ENCODE measurements at places on chromosomes 2 and 18.

- no peaks in the 10 kb centered on the region for H3K4me1 ChIP-seq
- no peak for DNase-seq
- H3K36me3 ChIP-seq: no peaks in the 10 kb centered on the region
- H3K4me3 ChIP-seq: no peak overlapping the region
- no peak overlapping the region for H3K27ac ChIP-seq
These were observed 108.3 kb downstream of the RND3 start for GRCh38 chr2:150379166-150379565.

DNA sequence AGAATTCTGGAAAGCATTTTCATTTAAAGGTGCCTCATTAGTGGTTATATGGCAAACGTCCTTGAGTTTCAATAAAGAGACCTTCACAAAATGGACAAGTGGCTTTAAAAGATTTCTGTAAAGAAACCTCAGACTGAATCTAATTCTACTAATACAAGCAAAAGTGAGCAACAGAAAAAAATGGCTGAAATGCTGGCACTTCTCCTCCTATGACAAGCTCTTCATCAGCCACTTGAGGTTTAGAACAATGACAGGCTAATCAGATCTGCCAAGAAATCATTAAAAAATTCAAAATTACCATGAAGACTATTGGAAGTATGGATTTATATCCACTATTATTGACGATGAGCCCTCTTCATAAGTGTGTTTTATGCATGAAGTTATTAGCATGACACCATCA, 71.8 kb downstream of the MYO3B start:
- no peaks in the 10 kb centered on the region for H3K36me3 ChIP-seq
- H3K4me3 ChIP-seq: no peak overlapping the region
- no peak overlapping the region for H3K27ac ChIP-seq
- H3K27me3 ChIP-seq: peaks cover 3% of the 10 kb centered on the region
- DNase-seq: no peak
- no peaks in the 10 kb centered on the region for H3K4me1 ChIP-seq

GRCh38 chr2:240917009-240917683, 11.0 kb downstream of the CROCC2 start:
- peaks cover 27% of the 10 kb centered on the region for H3K27me3 ChIP-seq
- H3K4me3 ChIP-seq: no peak overlapping the region
- H3K4me1 ChIP-seq: no peaks in the 10 kb centered on the region
- no peaks in the 10 kb centered on the region for H3K36me3 ChIP-seq
- DNase-seq: peak; percentile 5
- peak overlapping the region; percentile 46 for H3K27ac ChIP-seq

- DNase-seq: no peak
- H3K4me3 ChIP-seq: no peak overlapping the region
- no peak overlapping the region for H3K27ac ChIP-seq
- peaks cover 7% of the 10 kb centered on the region for H3K36me3 ChIP-seq
- H3K27me3 ChIP-seq: no peaks in the 10 kb centered on the region
- no peaks in the 10 kb centered on the region for H3K4me1 ChIP-seq
These were observed 16.0 kb upstream of the AP1S3 start for GRCh38 chr2:223853425-223853837.

DNA sequence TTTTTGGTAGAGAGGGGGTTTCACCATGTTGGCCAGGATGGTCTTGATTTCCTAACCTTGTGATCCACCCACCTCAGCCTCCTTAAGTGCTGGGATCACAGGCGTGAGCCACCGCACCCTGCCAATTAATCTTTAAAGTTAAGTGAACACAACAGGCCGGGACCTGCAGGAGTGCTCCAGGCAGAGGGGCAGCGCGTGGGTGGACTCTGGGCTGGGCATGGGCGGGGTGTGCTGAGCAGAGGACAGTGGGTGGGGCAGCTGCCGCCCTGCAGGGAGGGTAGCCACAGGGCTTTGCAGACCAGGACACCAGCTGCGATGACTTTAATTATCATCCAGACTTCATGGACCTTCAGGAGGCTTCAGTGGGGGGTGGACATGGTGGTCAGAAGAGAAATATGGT, 8.8 kb upstream of the GPR148 start:
- no peaks in the 10 kb centered on the region for H3K4me1 ChIP-seq
- H3K4me3 ChIP-seq: no peak overlapping the region
- H3K36me3 ChIP-seq: no peaks in the 10 kb centered on the region
- peak; percentile 11 for DNase-seq
- no peaks in the 10 kb centered on the region for H3K27me3 ChIP-seq

- H3K4me1 ChIP-seq: peaks cover 67% of the 10 kb centered on the region
- H3K27me3 ChIP-seq: no peaks in the 10 kb centered on the region
- no peaks in the 10 kb centered on the region for H3K36me3 ChIP-seq
- no peak overlapping the region for H3K4me3 ChIP-seq
- no peak for DNase-seq
These were observed 72.9 kb downstream of the CLHC1 start for GRCh38 chr2:55159037-55159651.

DNA sequence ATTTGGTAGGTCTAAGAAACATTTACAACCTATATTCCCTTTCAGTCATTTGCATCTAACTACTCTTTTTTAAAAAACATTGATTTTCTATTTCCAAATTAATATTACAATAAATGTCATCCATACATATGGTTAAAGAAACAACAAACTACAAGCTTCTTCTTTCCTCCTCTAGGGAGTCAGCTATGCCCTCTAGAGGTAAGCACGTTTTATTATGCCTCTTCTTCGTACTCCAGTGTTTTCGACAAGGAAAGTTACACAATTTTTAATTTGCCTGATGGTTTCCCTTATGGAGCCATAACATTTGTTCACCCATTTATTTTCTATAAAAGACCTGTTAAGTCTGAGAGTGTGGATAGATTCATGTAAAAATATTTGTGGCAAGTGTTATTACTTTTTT, 183.4 kb upstream of the CDH7 start:
- no peaks in the 10 kb centered on the region for H3K4me1 ChIP-seq
- H3K27me3 ChIP-seq: no peaks in the 10 kb centered on the region
- no peak overlapping the region for H3K4me3 ChIP-seq
- H3K27ac ChIP-seq: no peak overlapping the region

DNA sequence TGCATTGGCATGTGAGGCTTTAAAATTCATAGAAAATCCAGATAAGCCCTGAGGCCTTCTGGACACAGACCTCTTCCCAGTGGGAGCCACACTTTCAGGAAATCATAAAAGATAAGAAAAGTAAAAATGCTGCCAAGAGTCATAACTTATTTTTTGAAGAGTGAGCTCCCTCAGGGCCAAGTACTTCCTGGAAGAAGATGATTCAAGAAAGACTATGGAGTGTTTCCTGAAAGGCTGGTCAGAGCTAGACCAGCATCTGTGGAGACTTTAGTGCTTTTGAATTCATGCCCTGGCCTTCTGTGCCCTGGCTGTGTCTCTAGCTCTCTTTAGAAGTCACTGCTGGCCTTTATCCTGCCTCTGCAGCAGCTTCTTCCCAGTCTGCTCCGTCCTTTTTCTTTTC, 6.4 kb upstream of the XDH start:
- H3K4me3 ChIP-seq: no peak overlapping the region
- H3K36me3 ChIP-seq: no peaks in the 10 kb centered on the region
- no peak overlapping the region for H3K27ac ChIP-seq
- DNase-seq: no peak

DNA sequence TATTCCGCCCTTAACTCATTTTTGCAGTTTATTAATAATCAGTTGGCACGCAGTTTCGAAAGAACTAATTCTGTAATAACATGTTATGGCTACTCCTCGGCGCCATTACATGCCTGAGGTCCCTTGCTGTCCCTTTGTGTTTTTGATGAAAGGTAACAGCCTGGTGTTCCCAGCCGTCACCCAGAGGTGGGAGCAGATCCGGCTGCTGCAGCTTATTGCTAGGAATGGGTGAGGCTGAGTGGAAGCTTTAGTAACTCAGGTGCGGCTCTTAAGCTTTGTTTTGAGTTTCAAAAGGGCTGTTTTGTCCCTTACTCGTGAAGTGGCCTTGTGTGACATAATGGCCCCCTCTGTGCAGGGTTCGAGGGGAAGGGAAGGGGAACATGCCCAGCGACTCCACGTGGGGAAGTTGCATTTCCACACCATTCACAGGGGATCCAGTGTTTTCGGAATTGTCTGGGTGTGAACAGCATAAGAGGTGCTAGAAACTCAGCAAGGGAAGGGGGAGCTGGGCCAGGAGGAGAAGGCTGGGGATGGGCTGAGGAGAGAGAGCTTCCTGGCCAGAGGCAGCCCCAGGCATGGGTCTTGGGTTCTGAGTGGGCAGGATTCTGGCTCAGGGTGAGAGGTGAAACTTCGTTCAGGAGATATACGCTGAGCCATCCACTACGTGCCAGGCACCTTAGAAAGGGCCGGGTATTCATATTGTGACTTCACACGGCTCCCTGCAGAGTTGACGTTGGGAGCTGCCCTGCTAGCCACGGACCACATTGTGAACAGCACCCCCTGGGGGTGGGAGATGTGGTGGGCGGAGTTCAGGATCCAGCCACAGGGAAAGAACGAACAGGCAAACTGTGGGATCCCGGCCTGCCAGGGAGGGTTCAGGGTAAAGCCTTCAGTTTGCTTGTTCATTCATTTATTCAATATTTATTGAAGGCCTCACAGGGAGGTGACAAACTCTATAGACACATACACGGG, 84.4 kb downstream of the TGOLN2 start:
- H3K27ac ChIP-seq: no peak overlapping the region
- no peaks in the 10 kb centered on the region for H3K27me3 ChIP-seq
- no peaks in the 10 kb centered on the region for H3K36me3 ChIP-seq
- H3K4me3 ChIP-seq: no peak overlapping the region

GRCh38 chr2:101296371-101296770, 12.1 kb downstream of the RNF149 start:
- H3K4me3 ChIP-seq: no peak overlapping the region
- DNase-seq: no peak
- no peaks in the 10 kb centered on the region for H3K27me3 ChIP-seq
- peaks cover 25% of the 10 kb centered on the region for H3K36me3 ChIP-seq

DNA sequence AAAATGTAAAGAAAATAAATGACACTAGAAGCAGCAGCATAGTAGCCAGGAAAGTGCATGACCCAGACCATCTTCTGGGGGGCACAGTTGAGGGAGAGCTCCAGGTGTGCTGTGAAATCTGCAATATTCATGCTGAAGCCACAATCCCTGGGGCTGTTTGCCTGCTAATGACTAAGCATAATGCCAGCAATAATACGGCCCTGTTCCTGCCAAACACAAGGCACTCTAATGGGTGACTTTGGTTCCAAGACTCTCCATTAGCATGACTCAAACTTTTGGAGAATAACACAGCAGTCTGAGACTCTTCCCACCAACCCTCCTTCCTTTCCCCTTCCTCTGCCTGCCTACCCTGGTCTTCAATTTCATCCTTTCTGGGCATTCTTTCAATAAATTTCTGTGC, 77.9 kb upstream of the DOCK10 start:
- H3K36me3 ChIP-seq: no peaks in the 10 kb centered on the region
- no peak for DNase-seq
- no peak overlapping the region for H3K4me3 ChIP-seq

GRCh38 chr2:161039071-161039470, 121.2 kb upstream of the TANK start:
- no peaks in the 10 kb centered on the region for H3K27me3 ChIP-seq
- H3K27ac ChIP-seq: no peak overlapping the region
- no peak for DNase-seq
- H3K36me3 ChIP-seq: no peaks in the 10 kb centered on the region
- no peaks in the 10 kb centered on the region for H3K4me1 ChIP-seq

GRCh38 chr18:48573632-48574283, 34.9 kb downstream of the CTIF start:
- no peaks in the 10 kb centered on the region for H3K4me1 ChIP-seq
- DNase-seq: no peak
- H3K4me3 ChIP-seq: no peak overlapping the region
- no peak overlapping the region for H3K27ac ChIP-seq

- H3K27me3 ChIP-seq: peaks cover 69% of the 10 kb centered on the region
- no peak overlapping the region for H3K27ac ChIP-seq
- peaks cover 6% of the 10 kb centered on the region for H3K4me1 ChIP-seq
- peak overlapping the region; percentile 25 for H3K4me3 ChIP-seq
- no peak for DNase-seq
These were observed 1.8 kb downstream of the CCDC85A start for GRCh38 chr2:56185582-56186046.

- peak overlapping the region; percentile 79 for H3K27ac ChIP-seq
- H3K4me3 ChIP-seq: no peak overlapping the region
- no peaks in the 10 kb centered on the region for H3K36me3 ChIP-seq
- peak; percentile 26 for DNase-seq
- H3K4me1 ChIP-seq: no peaks in the 10 kb centered on the region
- no peaks in the 10 kb centered on the region for H3K27me3 ChIP-seq
These were observed 97.9 kb upstream of the KLHL29 start for GRCh38 chr2:23286758-23287704.

DNA sequence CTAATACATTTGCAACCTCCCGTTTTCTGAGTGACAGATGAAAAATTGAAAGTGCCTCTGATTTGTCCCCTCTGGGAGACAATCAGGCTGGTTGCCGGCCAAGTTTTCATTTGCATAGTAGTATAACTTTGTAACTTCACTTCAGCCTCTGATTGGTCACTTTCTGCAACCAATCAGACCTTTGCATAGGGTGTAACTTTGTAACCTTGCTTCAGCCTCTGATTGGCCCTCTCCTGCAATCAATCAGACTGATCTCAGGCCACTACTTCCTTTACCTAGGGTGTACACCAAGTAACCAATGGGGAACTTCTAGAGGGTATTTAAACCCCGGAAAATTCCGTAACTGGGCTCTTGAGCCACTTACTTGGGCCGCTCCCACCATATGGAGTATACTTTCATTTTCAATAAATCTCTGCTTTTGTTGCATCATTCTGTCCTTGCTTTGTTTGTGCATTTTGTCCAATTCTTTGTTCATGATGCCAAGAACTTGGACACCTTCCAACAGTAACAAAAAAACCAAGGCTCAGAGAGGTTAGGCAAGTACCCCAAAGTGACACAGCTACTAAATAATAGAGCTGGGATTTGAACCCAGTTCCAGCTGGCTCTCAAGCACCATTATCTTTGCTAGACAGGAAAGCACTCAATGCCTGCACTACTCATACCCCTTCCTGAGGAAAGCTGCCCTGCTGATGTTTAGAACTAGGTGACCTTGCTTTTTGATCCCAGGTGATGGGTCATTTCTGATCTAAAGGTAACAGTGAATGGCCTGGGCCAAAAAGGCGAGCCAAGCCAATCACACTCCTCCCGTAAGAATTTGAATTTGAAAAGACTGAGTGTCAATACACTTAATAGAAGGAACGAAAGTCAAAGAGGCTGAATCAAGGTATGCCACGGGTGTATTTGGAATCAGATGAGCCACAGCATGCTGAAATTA, 10.9 kb upstream of the MYOM1 start:
- peak; percentile 52 for DNase-seq
- H3K36me3 ChIP-seq: no peaks in the 10 kb centered on the region
- no peak overlapping the region for H3K27ac ChIP-seq
- H3K4me3 ChIP-seq: no peak overlapping the region
- no peaks in the 10 kb centered on the region for H3K27me3 ChIP-seq
- no peaks in the 10 kb centered on the region for H3K4me1 ChIP-seq

DNA sequence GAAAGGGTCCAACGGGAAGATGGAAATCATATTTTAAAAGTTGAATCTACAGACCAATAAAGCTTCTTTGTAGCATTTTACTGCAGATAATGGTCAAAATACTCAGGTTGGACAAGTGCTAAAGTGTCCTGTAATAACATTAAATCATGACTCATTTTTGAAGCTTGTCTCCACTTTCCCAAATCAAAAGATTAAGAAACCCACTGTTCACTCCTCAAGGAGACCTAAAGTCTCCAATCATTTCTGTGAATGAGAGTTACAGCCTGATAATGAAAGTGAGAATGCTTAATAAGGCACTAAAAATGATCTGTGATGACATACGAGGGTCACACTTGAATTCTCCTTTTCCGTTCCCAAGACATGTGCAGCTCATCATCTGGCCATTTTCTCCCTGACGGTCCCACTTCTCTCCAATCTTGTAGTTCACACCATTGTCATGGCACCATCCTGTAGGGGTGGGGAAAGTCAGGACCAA, 53.4 kb downstream of the ATIC start:
- H3K27me3 ChIP-seq: no peaks in the 10 kb centered on the region
- DNase-seq: no peak
- H3K36me3 ChIP-seq: no peaks in the 10 kb centered on the region
- H3K27ac ChIP-seq: no peak overlapping the region
- no peak overlapping the region for H3K4me3 ChIP-seq

Measured in transverse colon (tissue), 4 donors.